ENCODE measurements at places on chromosomes 11 and 22.

- DNase-seq = no peak
Observed at GRCh38 chr11:126163074-126163700, 48.3 kb downstream of the RPUSD4 start.

DNA sequence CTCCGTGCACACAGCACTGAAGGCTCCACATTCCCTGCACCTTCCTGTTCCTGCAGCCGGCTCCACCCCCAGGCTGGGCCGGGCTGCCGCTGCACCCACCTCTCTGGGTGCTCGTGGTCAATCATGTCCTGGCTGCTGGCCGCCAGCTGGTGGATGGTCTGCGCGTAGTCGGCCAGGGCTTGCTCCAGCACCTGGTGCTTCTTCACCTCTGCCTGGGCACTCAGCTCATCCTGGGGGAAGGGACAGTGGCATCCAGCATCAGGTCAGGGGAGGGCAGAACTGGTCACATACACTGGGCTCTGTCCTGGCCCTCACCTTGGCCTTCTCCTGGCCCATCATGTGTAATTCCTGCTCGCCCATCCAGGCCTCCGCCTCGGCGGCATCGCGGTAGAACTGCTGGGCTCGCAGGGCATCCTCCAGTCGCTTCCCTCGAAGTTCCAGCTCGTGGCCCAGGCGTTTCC, 15.2 kb upstream of the RBM4B start:
- no peak for DNase-seq

- peak; percentile 64 for DNase-seq
Observed at GRCh38 chr11:110434952-110435779, 5.4 kb downstream of the FDX1 start.

GRCh38 chr11:113248702-113249490, 65.5 kb upstream of the TTC12 start:
- peak; percentile 83 for DNase-seq

DNA sequence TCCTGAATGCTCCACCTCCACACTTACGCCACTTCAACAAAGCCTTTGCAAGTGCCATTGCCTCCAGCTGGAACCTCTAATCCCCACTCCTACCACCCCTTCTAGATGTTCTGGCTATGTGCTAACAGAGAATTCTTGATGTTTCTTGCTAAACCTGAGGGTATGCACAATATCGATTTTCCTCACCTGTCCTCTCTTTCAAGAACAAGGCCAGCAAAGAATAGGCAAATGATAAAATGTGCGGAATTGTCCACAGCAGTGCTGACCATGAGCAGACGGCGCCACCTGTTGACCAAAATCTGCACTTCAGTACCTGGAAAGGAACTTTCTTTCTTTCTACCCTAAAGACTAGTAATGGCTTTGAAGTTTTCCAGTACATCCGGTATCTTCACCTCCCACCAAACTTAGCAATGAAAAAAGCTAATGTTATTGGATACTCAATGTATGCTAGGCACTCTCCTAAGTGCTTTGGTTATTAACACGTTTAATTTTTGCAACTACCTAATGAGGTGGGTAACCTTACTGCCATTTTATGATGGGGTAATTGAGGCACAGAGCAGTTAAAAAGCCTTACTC, 3.4 kb downstream of the TIMM10 start:
- DNase-seq = peak; percentile 76

DNA sequence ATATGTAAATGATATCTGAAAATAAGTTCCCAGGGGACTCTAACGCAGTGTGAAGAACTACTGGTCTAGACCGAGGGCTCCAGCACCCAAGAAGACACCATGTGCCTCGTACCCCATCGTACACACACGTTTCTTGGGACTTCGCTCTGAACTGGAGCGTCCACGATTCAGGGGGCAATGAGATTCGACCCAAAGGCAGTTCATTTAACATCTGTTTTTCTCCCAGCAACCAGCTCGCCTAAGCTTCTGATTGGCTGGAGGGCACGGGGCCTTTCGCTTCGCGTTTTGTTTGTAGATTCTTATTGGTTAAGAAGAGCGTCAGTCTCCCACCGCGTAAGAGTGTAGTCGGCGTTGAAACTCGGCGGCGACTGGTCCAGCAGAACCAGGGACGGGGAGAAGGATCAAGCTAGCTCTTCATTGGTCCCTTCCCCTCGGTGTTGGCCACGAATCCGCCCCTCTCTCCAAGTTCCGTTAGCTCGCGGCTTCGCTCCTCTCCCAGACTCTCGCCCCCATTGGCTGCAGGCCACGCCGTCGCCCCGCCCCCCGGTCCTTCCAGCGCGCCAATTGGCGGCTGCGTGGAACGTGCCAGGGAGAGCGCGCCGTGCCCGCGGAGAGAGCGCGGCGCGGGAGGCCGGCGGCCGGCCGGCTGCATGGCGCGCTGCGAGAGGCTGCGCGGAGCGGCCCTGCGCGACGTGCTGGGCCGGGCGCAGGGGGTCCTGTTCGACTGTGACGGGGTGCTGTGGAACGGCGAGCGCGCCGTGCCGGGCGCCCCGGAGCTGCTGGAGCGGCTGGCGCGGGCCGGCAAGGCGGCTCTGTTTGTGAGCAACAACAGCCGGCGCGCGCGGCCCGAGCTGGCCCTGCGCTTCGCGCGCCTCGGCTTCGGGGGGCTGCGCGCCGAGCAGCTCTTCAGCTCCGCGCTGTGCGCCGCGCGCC, at the start of gene PDXP:
TSS of gene PDXP (plus strand) at position 591 of the 933 bp plus-strand sequence. CDS start at position 651, 60 bp downstream.
- DNase-seq = peak; percentile 99

- peak; percentile 65 for DNase-seq
Observed at GRCh38 chr11:33857933-33858371, 33.9 kb downstream of the LMO2 start.

- DNase-seq = peak; percentile 60
Observed at GRCh38 chr11:10653946-10654810, 39.4 kb downstream of the IRAG1 start.

DNA sequence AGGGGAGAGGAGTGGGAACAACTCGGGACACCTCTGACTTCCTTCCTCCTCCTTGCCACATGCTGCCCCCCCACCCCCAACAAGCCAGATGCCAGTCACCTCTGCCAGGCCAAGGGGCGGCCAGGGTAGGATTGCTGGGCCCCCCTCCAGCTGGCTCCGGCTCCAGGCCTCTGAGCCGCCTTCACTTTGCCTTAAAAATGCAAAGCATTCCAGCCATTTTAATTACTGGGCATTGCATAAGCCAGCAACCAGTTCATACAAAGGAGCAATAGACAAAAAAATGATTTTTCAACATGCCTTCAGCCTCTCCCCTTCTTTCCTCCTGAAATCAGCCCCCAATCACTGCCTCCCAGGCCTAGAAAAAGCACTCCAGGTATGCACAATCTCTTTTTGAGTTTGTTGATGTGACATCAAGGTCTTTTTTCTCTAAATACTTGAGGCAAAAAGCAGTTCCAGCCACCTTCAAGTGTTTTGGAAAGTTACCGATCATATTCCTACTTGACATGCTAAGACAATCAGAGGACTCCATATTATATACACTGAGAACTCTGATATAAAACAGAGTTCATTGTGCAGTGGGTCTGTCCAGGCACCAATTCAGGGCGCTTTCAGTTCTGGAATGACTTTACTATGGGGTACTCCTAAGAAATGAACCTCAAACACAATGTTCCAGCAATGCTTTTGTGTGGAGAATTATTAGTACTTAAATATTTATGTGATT, 12.4 kb upstream of the TIMP3 start:
- no peak for DNase-seq

DNA sequence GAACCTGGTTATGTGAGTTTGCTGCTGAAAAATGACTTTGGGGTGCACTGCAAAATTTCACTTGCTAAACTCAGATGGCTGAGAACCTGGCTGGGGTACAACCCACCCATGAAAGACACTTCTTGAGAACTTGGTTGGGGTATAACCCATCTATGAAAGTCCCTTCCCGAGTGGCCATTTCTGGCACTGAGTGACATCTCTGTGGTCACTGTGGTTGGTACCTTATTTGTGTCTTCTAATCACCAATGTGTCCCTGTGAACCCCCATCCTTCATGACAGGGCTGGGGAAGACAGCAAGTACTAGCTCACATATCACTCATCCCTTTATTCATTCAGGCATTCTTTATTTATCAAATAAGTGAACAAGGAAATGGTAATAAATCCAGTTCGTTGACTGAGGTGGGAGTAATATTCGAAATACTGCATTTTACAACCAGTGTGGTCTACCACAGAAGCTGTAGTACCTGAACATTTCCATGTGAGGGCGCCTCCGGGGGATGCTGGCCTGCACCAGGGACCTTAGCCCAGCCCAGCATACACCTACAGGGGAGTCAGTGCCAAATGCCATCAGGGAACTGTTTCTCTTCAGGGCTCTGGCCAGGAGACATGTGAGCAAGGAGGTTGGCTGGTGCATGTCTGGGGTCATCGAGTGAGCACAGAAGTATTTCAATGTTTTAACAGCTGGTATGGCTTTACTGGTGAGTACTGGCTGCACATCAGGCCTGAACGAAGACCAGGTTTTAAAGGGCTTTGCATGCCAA, 122.1 kb downstream of the CSNK2A3 start:
- peak; percentile 41 for DNase-seq

DNA sequence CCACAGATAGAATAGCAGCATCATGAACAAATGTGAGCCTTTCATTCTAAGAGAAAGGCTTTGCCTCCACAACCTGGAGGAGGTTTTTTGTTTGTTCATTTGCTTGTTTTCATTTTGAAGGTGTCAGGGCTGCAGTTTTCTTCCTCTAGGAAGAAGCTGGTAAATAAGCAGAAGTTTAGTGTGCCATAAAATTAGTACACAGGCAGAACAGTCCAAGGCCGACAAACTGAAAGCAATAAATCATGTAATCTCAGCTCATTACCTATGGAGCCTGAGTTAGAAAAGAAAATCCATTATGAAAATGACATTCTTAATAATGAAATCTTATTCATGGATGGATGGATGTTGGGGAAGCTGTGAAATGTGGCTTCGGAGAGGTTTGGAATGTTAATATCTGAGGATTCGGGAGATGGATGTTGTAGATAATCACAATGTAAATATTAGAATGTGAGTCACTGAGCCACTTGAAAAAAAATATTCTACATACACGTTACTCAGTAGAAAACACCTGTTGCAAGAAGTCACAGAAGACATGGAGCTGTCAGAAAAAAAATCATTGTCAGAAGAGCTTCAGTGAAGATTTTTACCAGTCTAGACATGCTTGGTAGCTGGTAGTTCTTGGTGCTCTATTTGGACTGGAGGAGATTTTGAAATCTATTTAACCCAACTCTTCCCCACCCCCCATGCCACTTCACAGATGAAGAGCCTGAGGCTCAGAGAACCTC, 15.0 kb upstream of the ZDHHC13 start:
- DNase-seq = no peak

DNA sequence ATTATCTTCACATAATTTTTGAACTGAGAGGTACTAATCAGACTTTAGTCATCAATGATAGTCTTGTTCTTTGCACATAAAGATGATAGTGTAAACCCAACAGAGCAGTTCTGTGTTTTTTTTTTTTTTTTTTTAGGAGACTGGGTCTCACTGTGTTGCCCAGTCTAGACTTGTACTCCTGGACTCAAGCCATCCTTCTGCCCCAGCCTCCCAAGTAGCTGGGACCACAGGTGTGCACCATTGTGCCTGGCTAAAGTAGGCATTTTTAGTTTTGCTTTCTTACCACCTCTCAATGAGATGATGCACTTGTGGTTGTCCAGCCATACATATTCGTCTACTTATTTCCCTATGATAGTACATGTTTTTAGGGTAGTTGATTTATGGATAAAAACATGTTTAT, 50.6 kb downstream of the MTMR3 start:
- DNase-seq = no peak
